Karpas-422 (cell line): ENCODE measurements at places on chromosomes 7 and 10. TPM values are rescaled to one million over a fixed set of nuclear protein-coding genes. Genes with fewer than 3 reads are reported as not detected.

DNA sequence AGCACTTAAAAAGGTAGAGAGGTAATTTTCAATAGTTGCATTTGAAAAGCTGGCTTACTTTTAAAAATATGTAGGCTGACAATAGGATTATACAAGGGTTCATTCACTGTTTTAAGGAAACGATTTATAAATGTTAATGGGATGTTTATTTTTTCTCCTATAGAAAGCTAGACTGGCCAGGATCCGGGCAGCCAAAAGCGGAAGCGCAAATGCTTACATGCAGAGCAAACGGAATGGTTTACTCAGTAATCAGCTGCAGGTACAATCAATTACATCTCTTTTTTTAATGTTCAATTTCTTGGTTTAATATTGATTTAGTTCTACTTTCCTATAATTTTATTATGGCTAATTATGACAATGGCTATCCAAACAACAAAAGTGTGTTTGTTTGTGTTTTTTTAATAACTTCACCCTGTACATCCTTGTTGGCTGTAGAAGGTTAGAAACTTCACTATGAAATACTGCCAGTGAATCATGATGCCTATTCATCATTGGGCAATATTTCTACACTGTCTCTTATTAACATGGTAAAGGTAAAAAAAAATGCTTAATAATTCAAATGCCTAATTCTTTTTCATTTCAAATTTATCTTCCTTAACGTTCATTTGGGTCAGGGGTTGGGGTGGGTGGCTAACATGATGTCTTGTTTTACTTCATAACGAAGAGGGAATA lies 116.4 kb downstream of the TSPAN12 start:
- DNase-seq, result no peak

Gene C10orf67
- total RNA-seq, result not detected in 2 replicates

Gene MYO3A
- total RNA-seq, result not detected in 2 replicates

Gene ATOH7
- total RNA-seq, result not detected in 2 replicates

- no peak for DNase-seq
These were observed 94.1 kb downstream of the TCF7L2 start for GRCh38 chr10:113044016-113044755.
